ENCODE measurements at places on chromosomes 5 and 9.

DNA sequence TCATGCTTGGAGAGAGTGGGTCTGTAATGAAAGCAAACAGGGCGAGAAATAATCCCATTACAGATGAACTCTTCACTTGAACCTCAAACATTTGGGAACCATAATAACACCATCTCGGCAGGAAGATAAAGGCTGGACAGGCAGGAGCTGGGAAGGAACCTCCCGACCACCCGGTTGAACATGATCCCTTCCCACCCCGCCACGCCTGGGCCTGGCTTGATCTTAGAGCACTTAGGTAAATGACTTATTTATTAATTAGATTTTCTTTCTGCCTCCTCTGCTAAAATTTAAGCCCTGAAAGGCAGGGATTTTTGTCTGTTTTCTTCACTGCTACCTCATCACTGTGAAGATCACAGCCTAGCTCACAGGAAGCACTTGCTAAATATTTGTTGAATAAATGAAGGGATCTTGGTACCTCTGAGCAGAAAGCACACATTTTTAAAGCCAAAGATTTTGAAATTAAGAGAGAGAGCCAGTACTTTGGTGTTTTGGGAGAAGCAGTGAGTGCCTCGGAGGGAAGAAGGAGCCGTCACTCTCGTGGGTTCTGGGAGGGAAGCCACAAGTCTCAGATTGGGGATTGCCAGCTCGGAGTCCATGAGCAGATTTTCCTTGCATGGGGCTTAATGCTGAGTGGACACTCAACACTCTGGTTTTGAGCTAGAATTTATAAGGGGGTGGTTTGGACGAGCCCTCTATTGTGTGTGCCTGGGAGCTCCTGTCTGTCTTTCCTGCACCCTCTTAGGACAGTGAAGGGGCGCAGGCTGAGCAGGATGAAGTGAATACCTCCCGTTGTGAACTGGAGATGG is 133.3 kb downstream of the MACROH2A1 start:
- no peak for DNase-seq

DNA sequence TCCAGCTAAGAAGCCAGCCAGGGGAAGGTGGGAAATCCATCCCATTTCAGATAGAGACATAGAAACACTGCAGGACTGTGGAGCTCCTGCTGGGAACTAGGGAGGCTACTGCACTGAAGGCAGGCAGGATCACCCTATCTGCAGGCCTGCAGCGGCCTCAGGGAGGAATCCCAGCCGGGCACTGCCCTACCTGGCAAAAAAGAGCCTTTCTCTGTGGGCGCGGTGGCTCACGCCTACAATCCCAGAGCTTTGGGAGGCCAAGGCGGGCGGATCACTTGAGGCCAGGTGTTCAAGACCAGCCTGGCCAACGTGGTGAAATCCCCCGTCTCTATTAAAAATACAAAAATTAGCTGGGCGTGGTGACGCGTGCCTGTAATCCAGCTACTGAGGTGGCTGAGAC is 71.4 kb upstream of the PHYKPL start:
- DNase-seq: no peak

DNA sequence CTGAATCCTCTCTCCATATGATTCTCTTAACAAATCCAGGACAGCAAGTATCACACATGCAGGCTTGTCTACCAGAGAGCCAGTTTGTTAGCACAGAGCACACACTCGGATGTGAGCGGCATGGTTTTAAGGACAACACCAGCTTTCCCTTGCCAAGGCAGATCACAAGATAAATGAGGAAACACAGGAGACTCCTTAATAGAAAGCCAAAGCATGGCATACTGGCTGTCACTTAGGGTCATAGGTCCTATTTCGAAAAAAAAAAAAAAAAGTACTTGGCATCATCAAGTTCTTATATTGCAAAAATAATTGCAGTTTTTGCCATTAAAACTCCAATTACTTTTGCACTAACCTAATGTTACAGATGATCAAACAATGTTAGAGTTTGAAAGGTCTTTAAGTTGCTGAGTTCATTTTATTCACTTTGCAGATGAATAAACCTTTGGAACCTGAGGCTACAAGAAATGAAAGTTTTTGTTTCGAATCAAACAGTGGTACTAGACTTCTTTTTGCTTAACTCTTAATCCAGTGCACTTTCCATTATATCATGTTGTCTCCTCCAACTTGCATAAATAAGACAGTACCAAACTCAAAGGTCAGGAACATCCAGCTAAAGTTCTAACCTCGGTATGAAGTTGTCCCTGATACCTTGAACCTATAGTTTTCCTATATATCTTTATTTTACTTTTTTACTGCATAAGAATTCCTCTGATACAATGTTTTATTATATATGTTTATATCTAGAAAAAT is 138.5 kb downstream of the MPDZ start:
- DNase-seq: no peak

DNA sequence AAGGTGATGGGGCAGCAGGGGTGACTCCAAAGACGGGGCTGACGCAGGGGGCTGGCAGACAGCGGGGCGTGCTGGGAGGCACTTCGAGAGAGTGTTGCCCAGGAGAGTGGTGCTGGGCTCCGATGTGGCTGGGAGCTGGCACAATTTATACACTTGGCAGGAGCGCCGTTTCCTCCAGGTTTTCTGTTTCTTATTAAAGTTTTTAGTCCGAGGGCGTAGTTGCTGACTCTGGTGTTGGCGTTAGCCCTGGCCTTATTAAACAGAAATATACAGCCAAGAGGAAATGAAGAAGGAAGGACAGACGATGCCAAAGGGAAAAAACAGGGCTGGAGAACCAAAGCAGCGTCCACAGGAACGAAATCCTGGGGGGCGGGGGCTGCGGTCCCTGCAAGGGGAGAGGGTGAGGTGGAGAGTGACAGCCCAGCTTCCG is 139.6 kb upstream of the PHYKPL start:
- no peak for DNase-seq

DNA sequence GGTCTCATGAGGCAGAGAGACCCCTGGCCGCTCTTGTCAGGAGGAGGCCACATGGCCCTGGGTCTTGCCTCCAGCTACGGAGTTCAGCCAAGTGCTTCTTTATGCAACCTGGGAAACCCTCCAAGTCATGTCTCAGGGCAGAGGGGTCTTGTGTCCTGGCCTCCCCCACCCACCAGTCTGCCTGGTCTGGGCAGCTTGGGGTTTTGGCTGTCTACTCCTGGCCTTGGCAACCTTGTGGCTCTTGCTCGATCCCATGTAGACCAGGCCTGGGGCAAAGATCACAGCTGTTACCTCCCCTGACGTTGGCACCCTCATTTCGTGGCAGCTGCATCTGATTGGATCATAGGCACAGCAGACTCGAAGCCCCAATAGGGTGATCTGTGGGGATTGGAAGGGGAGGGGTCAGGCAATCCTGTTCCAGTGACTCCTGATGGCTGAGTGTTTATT is 28.4 kb downstream of the JADE2 start:
- DNase-seq: no peak

- no peak for DNase-seq
Measured at GRCh38 chr5:78597068-78597973, 51.3 kb downstream of the LHFPL2 start.

- no peak for DNase-seq
Measured at GRCh38 chr5:119333421-119333851, 22.4 kb upstream of the TNFAIP8 start.

DNA sequence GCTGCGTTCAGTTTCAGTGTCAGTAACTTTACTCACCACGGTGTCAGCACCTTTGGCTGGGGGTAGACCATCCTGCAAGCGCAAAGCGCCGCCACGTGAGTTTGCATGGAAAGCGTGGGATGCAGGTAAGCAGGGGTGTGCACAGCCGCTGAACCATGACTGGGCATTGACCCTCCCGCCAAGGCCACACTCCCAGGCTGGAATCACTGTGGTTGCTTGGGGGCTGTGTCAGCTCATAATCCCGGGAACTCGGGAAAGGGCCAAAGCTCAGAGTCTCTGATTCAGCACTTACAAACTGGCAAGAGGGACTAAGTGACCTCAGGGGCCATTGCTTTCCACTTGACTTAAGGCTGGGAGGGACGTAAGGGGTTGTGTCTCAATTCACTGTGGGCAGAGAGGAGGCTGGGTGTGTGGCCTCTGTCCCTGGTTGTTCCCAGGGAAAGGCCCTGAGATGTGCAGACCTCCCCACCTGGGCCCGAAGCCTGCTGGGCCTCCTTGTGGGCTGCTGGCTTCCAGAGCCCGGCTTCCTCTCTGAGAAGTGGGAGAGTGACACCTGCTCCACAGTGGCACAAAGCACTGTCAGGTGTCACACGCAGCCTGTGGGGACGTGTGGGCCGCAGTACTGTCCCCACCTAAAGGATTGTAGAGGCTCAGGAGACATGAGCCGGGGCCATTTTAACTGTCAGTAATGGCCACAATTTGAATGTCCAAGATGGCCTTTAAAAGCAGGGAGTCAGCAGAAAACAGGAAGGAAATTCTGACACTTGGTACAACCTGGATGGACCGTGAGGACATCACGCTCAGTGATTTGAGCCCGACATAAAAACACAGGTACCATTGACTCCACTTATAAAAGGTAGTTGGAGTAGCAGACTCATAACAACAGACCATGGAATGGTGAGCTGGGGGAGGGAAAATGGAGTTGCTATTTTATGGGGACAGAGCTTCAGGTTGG is 16.7 kb downstream of the ABO start:
- no peak for DNase-seq

GRCh38 chr5:100903039-100903887 is at the start of gene ST8SIA4:
Gene ST8SIA4, minus strand, starts transcription at chr5:100903282. Its CDS starts 327 bp downstream, at chr5:100902955.
- DNase-seq: peak; percentile 88

DNA sequence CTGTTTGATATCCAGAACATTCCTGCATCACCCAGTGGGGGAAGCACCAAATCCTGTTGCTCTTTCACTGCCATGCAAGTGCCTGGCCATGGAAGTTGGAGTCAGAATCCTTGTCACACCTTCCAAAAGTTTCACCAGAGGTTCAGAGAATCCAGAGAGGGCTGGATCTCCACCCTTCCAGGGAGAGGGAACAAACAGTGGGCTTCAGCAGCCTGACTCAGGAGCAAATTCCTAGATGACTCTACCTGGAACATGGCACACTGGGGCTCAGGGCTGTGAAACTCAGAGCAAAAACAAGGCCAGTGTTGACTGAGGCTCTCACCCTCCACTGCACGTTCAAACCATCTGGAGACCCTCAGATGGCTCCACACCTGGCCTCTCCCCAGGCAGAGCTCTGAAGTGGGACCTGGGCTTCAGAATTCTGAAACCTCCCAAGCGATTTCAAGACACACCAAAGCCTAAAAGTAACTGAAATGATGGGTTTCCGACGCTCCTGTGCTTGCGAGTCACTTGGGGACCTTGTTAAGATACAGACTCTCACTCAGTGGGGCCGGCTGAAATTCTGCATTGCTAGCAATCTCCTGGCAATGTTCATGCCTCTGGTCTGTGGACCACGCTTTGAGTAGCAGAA is 205.9 kb downstream of the AUH start:
- no peak for DNase-seq

DNA sequence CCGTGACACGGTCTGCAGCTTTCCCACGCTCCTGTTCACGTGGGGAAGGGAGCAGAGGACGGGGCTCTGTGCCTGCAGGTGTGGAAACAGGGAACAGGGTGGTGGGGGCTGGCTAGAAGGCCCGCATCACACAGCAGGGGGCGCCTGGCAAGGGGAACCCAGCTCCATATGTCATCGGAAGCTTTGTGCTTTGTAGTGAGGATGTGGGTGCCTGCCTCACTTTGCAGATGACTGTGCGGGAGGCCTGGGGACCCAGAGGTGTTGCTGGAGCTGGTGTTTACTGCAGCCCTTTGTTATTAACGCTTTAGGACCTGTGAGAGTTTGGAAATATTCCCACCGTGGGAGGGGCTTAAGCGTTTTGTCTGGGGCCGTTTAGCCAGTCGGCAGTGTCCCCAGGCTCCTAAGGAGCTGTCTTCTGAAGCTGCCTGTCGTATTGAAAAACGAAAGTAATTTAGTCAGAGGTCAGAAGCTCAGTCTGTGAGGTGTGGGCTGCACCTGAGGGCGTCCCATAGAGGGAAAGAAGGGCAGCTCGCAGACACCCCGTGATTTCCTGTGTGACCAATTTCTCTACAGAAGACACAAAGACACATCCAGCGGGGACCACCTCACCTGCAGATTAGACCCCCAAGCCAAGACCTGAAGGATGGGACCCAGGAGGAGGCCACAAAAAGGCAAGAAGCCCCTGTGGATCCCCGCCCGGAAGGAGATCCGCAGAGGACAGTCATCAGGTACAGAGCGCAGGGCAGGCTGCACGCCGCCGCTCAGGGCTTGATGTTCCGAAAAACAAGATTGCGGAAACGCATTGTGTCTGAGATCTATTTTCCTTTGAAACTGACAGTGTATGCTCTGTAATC is 9.1 kb downstream of the MAN1B1 start:
- peak; percentile 78 for DNase-seq

DNA sequence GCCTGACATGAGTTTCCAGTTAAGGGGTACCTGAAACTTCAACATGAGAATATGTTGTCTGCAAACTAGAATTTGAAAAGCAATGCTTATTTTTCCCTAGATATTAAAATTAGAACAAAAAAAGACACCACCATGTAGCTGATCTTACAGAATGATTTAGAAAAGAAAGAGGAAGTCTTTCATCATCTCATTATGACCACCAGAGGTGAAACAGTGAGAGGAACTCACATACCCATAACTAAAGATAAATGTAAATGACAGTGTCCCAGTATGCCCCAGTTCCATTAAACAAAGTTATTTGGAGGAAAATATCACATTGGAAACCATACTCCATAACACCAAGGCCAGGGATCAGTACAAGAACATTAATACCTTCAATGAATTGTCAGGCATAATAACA is 6.9 kb downstream of the TAF7 start:
- DNase-seq: no peak

DNA sequence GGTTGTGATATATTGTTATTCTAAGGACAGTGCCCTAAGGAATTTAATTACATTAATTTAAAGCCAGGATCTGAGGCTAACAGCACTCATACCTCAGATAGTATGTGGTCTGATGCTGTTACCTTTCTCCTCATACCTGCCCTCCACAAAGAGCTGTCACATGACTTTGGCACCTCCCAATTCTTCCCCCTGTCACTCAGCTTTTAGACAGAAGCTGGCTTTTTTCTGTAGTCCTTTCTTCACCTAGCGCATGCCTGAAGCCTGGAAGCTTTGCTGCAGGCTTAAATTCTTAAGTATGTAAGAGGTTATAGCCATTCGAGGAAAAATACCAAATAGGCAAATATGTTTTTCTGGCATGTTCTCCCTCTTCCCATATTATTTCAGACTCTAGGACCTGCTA is 61.0 kb upstream of the ADAMTS19 start:
- DNase-seq: no peak

DNA sequence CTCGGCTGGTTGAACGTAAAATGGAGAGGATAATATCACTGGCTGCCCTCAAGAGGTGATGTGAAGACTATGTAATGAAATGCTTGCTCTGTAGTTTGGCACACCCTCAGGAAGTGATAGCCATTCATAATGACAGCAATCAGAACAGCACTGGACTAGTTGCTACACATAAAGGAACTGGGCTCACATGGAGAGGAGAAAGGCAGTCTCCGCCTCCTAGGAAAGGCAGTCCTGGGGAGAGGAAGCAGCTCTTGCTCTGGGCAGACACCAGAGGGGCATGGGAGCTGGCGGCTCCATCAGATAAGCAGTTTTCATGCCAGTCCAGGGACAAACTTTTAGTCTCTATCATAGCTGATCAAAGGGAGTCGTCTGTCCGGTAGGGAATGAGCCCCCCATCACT is 46.9 kb downstream of the ARHGEF37 start:
- DNase-seq: no peak

GRCh38 chr5:72248410-72248981 is 71.5 kb downstream of the MRPS27 start:
- no peak for DNase-seq

Data from stimulated activated CD4-positive, alpha-beta T cell treated with anti-CD3 and anti-CD28 coated beads, Interleukin-4, amount 100 ng/mL, for 4 hours (primary cell).